ENCODE measurements at places on chromosomes 12 and 14.

DNA sequence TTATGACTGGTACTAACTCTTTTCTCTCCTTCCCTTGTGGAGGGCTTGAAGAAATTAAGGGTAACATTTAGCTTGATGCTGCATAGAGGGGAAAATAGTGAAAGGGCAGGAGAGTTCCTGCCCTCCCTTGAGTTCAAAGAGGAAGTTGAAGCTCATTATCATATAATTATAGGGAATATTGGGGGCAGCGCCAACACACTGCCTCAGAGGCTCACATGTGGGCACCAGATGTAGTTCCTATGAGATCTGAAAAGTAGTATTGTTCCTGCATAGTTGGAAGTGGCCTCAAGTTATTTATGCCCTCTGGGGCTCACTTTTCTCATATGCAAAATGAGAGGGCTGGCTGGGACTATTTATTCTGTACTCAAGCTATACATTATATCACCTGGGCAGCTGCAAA lies 33.0 kb upstream of the FGF23 start:
- DNase-seq: no peak

- DNase-seq: peak; percentile 64
Measured at GRCh38 chr12:23564451-23565152, 384.9 kb downstream of the SOX5 start.

- no peak for DNase-seq
Measured at GRCh38 chr12:981961-982360, 9.1 kb upstream of the ERC1 start.

DNA sequence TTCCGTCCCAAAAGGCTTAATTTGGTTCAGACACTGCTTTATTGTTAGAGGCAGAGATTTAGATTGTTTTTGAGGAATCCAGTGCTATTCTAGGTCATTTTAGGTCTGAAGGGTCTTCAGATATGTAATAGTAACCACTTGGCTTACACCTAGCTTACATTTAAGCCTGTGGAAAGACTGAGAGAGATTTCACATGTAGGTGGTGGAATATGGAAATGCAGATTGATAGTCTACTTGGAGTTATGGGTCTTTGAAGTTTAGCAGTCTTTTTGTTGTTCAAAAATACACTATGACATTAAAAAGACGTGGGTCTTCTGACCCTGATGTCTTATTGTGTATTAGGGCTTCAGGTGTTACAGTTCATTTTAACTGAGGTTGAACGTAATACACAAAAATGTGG lies 51.4 kb upstream of the CCT2 start:
- DNase-seq: no peak

- no peak for DNase-seq
Measured at GRCh38 chr12:125100551-125101434, 35.6 kb downstream of the AACS start.

Measured in WERI-Rb-1 (cell line).